IPS DF 19.7 (cell line): ENCODE measurements at places on chromosomes 5 and 9.
A peak's percentile ranks its signal among the peaks of the same experiment; 100 is the strongest.

GRCh38 chr5:60674251-60675069, 25.5 kb downstream of the DEPDC1B start:
- DNase-seq, result no peak

DNA sequence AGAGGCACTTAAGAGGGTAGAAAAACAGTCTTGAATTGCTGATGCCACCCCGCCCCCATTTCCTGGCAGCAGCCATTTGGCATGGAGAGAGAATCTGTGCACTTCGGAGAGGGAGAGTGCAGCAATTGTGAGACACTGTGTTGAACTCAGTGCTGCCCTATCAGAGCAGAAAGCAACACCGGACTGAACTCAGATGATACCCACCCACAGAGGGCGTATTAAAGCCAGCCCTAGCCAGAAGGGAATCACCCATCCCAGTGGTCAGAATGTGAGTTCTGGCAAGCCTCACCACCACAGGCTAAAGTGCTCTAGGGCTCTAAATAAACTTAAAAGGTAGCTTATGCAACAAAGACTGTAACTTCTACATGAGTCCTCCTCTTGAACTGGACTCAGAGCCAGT, 88.4 kb upstream of the RGS7BP start:
- no peak for DNase-seq

DNA sequence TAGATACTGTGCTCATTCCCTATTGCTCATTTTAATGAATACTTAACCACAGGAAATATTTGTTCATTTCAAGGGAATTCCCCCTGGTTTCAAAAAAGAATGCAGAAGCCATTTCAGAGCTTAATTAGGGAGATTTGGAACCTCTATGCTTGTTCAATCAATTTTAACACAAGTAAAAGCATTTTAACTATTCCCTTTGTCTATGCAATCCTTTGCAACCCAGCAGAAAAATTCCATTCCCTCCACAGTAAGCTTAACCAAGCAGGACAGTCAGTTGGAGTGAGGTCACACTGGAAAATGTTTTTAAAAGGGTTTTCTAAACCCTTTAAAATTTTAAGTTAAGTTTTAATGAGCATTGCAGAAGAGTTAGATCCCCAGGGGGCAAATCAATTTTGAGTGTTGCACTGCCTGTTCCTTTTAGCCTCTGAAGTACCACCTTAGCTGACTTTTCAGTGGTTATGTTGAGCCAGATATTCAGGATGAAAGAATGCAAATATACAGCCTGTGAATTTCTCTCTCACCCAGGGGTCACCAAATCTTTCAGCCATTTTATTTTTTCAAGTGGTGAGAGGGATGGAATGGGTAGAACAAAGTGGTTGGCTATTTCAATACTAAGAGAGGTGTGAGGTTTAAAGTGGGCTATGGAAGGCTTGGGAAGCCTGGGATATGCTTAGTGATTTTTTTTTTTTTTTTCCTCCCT, 356.2 kb upstream of the NUDT12 start:
- peak; percentile 30 for DNase-seq

DNA sequence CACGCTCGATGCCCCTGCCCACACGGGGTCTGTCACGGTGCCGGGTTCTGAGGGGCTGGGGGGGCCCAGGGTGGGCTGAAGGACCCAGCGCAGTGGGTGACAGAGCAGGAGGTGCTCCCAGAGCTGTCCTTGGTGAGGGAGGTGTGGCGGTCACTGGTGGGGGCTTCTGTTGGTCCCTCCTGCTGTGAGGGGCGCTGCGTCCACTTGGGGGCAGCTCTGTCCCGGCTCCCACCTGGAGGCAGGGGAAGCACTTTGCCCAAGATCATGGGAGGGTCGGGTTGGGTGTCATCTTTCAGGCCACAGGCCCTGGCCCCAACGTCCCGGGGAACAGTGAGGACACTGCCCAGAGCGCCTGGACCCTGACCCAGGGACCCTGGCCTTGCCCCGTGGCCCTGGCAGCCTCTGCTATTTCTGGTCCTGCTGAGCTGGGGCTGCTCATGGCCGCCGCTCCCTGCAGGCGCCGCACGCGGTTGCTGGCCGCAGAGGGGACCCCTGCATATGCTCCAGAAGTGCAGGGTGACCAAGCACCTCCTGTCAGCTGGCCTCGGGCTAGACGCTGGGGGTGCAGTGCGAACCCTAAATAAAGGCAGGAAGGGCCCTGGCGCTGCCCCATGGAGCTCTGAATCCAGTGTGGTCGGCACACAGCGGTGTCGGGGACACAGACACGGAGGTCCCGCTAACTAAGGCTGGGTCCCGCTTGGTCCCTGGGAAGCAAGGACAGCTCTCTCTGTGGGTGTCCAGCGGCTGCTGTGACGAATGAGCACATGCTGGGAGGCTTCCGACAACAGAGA, 11.6 kb upstream of the RNU6ATAC start:
- no peak for DNase-seq

GRCh38 chr5:178351221-178352034, 118.8 kb upstream of the PHYKPL start:
- DNase-seq, result no peak

- DNase-seq, result no peak
Observed at GRCh38 chr9:112548836-112549595, 62.4 kb downstream of the KIAA1958 start.

DNA sequence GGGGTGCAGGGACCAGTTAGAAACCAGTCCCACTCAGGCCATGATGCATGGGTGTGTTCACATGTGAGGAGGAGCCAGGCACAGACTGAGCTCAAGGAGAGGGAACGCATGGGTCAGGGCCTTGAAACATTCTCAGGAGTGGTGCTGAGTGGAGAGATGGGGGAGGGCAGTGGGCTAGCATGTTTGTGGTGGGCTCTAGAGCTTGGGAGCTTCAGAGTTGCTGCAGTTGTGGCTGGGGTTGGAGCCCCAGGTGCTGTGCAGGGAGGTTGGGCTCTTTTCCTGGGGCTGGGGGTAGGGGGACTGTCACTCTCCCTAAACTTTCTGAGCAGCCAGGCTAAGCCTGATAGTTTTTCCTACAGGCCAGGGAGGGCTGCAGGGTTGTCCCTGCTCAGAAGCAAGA, 95.4 kb downstream of the DAB2IP start:
- DNase-seq, result no peak

GRCh38 chr9:9552665-9553064, 1060.1 kb downstream of the PTPRD start:
- DNase-seq, result no peak

DNA sequence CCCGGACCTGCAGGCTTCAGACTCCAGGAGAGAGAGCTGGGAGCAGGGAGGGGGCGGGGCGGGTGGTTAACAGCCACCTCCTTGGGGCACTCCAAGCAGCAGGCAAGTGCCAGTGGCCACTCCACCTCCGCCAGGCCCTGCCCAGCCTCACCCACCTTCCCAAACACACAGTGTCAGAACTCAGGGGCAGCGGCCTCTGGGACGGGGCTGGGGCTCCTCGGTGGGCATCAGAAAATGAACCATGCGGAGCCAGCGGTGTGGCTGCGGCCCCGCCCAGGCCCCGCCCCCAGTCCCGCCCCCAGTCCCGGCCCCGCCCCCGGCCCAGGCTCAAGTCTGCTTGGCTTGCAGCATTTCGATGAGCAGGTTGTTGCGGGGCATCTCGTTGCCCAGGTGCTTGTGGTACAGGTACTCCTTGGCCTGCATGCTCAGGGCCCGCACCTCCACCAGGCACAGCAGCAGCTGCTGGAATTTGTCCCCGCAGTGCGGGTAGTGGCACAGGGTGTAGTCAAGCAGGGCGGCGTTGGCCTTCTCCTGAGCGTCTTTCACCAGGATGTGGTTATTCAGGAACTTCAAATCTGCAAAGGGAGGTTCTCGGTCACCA, 24.7 kb downstream of the NR5A1 start:
- DNase-seq, result no peak

GRCh38 chr9:98168941-98169488, 23.4 kb downstream of the CORO2A start:
- DNase-seq, result no peak

DNA sequence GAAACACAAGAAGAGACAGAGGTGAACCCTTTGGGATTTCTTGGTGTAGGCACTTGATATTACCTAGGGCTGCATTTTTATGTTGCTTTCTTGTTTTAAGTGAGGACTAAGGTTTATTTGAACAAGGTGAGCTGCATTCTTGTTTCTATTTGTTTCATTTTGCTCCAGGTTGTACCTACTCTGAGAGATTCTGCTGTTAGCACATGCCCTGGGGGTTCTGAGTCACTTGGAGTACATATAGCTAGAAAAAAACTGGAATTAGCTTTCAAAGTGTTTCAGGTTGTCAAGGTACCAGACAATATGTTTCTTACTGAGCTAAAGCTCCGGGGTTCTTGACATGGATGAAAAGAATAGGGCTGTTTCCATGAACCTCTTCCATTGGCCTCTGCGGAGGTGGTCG, 299.4 kb downstream of the ICE1 start:
- DNase-seq, result no peak

DNA sequence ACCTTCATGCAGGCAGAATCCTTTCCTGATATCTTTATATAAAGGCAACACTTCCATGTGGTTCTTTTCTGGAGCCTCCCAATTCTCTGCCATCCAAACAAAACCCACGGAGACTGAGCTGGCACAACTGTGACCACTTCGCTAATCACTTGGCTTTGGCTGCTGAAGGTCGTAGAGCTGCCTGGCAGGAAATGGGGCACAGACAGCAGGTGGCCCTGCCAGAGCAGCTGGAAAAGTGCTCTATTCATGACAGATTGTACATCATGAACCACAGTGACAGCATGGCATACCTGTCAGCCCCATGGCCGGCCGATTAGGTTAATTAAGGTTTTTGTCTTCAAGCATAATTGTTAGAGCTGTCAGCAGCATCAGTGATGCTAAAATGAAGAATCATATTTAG, 141.9 kb upstream of the ANKRD55 start:
- no peak for DNase-seq

DNA sequence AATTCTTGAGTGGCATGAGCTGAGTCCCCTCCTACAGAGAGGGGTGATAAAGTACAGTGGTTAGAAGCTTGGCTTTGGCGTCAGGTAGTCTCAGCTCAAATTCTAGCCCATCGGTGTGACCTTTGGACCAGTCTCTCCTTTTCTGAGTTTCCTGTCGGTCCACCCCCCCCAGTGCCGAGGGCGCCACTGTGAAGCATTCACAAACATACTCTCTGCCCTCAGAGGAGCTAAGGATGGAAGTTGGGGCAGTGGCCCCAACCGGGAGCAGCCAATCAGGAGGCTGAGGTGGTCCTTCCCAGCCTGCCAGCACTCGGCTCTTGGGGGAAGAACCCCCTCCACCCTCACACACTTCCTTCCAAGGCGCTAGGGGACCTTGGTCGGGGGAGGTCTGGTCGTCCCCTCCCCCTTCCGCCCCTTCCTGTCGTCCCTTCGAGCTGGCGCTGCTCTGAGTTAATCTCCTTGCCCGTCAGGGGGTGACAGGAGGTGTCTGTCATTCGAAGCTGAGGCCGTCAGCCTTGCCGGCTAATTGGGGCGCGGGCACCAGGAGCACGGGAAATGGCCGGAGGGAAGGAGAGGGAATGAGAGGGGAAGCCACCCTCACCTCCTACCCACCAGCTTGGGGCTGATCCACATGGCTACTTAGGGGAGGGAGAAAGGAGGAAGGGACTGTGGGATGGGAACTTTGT, 53.0 kb downstream of the CXXC5 start:
- DNase-seq, result no peak

DNA sequence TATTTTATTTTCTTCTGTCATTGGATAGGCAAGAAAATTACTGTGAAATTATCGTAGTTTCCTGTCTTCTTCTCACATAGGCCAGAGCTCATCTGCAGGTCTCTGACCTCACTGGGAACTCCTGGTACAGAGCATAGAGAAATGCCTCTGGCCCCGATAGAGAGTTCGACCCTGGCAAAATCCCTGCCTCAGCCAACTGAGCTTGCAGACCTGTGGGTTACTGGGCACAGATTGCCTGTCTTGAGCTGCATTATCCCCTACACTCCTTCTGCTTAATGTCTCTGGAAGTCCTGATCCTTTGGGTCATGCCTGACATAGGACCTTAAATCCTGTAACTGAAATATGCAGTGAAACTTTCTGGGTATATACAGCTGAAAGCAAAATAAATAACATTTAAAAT, 439.3 kb upstream of the CTNND2 start:
- DNase-seq, result no peak

- DNase-seq, result no peak
Observed at GRCh38 chr5:59621477-59621876, 272.0 kb downstream of the PDE4D start.

- DNase-seq, result no peak
Observed at GRCh38 chr9:89441986-89442385, 55.9 kb downstream of the SEMA4D start.

- no peak for DNase-seq
Observed at GRCh38 chr5:111153483-111153882, 61.3 kb downstream of the WDR36 start.

GRCh38 chr5:123598028-123598689, 86.2 kb downstream of the CSNK1G3 start:
- no peak for DNase-seq

DNA sequence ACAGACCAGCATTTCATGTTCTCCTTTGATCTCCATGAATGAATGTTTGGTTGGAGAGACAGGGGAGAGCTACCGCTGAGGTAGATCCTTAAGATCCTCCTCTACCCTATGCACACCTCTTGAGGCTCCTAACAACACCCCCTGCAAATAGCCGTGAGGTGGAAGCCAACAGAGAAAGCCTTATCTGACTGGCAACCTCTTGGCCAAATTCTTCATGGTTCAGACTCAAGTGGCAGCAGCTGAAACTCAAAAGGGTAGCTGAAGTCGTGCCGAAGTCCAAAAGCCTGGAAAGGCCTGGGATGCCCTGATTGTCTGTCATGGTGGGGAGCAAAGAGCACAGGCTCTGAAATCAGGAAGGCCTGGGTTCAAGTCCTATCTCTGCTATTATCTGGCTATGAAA, 184.9 kb downstream of the SEC61B start:
- no peak for DNase-seq

- DNase-seq, result no peak
Observed at GRCh38 chr9:137244486-137245449, 3.7 kb downstream of the TUBB4B start.

DNA sequence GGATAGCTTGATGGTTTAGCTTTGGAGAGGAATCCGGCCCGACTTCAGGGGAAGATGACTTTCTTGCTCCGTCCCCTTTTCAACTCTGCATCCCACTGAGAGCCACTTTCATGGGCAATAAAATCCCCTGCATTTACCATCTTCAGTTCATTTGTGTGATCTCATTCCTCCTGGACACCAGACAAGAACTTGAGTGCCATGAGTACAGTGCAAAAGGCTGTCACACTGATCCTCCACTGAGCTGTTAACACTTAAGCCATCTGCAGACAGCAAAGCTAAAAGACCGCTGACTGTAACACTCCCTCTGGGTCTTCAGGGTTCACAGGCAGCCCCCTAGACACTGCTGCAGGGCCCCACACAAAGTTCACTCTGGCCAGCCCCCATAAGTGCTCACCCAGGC, 48.3 kb upstream of the TCERG1 start:
- no peak for DNase-seq

DNA sequence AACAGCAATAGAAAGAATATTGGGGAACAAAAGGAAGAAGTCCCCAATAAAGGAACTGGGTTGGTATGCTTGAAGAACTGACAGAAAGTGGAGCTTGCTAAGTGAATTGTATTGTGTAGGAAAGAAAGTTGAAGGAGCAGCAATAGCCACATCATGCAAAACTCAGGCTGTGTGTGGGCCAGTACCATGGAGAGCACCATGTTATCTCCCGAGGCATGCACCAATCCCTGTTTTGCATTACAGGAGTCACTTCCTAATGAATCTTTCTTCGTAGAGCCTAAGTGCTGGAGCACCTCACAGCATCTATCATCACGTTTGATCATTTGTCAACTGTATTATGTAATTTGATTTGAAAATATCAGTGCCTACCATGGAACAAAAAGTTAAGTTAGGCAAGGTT, 137.7 kb upstream of the NMUR2 start:
- peak; percentile 30 for DNase-seq
